Stimulated activated CD4-positive, alpha-beta T cell treated with anti-CD3 and anti-CD28 coated beads, Interleukin-12 subunit alpha, Interleukin-12 subunit beta, amount 100 ng/mL, for 24 hours (primary cell): ENCODE measurements at places on chromosomes 13 and 19.

DNA sequence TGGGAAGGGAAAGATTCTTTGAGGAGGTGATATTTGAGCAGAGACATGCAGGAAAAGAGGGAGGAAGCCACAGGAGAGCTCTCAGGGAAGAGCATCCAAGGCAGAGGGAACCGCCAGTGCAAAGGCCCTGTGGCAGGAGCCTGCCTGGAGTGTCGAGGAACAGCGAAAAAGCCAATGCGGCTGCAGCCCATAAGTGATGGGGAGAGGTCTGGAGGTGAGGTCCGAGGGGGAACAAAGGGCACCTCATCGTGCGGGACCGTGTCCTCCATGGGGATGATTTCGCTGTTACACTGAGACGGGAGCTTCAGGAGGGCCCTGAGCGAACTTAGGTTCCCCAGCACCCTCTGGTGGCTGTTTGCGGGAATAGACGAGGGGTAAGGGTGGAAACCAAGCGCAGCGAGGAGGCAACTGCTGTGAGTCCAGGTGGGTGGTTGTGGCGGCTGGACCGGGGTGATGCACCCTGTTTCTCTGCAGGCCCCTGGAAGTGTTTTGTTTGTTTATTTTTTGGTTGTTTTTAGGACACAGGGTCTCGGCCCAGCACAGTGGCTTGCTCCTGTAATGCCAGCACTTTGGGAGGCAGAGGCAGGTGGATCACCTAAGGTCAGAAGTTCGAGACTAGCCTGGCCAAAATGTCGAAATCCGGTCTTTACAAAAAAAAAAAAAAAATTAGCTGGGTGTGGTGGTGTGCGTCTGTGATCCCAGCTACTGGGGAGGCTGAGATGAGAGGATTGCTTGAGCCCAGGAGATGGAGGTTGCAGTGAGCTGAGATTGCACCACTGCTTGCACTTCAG lies 5.9 kb upstream of the EHD2 start:
- DNase-seq, result peak; percentile 79

DNA sequence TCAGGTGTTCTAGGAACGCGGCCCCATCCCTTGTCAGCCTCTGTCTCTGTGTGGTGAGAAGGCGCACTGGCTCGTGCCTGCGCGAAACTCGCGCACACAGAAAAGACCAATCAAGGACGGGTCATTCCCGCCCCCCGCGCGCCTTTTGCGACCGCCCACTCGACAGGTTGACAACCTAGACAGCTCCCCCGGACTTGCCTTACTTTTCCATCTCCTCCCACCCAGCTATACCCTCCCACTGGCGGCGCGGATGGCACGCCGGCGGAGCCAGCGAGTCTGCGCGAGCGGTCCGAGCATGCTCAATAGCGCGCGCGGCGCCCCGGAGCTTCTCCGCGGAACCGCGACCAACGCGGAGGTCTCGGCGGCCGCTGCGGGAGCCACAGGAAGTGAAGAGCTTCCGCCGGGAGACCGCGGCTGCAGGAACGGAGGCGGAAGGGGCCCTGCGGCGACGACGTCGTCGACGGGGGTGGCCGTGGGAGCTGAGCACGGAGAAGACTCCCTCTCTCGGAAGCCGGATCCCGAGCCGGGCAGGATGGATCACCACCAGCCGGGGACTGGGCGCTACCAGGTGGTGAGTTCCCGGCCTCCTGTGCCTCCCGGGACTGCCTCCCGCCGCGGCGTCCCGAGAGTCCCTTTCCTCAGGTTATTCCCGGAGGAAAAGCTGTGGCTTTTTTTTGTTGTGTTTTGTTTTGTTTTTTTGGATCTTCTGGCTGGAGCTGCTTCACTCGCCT lies at the start of gene NDFIP2:
TSS of gene NDFIP2 (plus strand) at position 202 of the 731 bp plus-strand sequence. CDS start at position 251, 49 bp downstream.
- peak; percentile 91 for DNase-seq

DNA sequence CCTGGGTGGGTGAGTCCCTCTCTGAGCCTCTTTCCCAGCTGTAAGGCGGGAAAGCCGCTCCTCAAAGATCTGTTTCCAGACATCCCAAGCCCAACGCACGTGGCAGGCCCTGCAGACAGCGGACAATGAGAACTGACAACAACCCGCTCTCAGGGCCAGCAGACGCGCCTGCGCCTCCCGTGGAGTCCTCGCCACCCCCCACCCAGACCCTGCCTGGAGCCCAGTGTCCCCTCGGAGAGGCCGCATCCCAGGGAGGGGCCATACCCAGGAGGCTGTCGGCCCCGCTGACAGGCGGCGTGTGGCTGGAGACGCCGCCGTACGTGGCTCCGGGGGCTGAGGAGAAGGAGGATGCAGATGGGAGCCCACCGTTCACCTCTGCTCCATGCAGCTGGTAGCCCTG lies 16.3 kb upstream of the UQCR11 start:
- no peak for DNase-seq

GRCh38 chr13:94559222-94559795 lies 36.6 kb downstream of the TGDS start:
- no peak for DNase-seq

DNA sequence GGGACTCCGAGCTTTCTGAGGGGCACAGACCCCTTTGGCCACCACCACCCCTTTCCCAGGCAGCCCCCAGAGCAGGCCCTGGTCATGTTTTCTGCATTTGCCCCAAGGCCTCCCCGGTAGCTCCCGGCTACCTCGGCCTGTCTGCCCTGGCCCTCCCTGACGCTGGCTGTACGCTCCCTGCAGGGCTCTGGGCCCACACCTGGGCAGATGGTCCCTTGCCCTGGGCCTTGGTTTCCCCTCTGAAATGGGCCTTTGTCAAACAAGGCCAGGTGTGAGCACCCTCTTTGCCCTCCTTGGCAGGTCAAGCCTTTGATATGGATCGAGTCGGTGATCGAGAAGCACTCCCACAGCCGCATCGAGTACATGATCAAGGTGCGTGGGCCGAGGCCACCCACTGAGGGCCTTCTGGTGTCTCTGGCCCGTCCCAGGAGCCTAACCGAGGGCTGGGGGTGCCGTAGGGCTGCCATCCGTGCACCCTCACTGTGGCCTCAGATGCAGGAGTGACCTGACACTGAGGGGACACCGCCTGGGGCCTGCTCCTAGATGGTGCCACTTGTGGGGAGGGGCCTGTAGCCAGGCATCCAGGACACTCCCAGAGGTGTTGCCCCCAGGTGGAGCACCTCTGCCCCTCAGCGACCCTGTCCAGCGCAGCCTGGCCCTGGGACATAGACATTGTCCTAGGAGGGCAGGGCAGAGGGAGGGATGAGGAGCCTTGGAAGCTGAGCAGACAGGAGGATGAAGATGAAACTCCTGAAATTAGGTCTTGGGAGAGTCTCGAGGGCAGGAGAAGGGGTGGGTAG lies 30.3 kb downstream of the AP1M1 start:
- DNase-seq, result no peak

GRCh38 chr19:53308339-53308811 lies 25.2 kb upstream of the ZNF845 start:
- no peak for DNase-seq

DNA sequence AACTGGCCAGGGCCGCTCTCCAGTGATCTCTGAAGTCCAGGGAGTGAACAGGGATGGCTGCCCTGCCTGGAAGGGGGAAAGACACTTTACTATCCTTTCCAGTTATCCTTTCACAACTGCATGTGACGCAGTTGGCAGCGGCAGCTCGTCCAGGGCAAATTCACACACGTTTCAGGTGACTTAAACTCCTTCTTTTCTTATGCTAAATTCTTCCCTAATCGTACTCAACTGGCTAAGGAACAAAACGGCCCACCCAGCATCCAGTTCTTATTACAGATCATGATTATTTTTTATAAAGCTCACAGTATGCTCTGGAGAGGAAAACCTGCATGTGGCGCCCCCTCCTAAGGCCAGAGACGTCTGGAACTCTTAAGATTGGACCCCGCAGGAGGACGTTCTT lies 767.1 kb downstream of the UQCRFS1 start:
- DNase-seq, result no peak

DNA sequence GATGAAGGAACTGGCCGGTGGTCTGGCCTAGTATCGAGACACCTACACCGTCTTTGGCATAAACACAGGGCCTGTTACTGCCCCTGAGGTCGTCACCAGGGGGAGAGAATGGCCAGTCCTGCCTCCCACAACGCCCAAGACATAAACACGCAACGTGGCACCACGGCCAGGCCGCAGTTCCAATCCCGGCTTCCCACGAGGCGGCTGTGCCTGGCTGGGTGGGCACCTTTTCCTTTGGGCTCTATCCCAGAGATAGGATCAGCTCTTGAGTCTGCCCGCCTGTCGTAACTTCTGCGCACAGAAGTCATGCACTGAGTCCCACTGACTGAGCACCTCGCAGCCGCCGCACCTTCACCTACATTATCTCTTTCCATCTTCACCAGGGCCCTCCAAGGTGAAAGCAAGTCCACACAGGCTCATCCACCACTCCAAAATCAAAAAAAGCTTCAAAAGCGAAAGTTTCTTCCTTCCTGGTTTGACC lies 1.1 kb downstream of the MIER2 start:
- no peak for DNase-seq

- no peak for DNase-seq
Observed at GRCh38 chr13:73065665-73066340, 7.0 kb downstream of the KLF5 start.

DNA sequence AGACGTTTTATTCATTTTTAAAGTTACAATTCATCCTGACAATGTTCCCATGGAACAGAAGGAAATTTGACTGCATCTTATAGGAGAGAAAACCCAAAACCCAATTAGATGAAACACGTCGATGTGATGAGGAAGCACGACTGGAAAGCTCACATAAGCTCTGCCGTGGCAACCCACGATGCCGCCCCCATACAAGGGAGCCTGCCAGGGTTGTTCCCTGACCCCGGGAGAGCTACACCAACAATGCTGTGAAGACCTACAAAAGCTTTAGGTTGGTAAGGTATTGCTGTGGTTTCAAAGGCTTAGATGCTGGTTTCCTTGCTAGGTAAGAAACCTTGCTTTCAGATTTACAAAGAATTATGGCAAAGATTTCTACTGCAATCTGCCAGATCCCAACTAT lies 393.1 kb downstream of the KLF12 start:
- DNase-seq, result no peak

GRCh38 chr19:18390065-18390907 lies 4.3 kb downstream of the GDF15 start:
- no peak for DNase-seq

GRCh38 chr13:83449668-83450395 lies 432.4 kb downstream of the SLITRK1 start:
- DNase-seq, result no peak

GRCh38 chr19:37963190-37963936 lies 56.4 kb downstream of the SIPA1L3 start:
- no peak for DNase-seq

DNA sequence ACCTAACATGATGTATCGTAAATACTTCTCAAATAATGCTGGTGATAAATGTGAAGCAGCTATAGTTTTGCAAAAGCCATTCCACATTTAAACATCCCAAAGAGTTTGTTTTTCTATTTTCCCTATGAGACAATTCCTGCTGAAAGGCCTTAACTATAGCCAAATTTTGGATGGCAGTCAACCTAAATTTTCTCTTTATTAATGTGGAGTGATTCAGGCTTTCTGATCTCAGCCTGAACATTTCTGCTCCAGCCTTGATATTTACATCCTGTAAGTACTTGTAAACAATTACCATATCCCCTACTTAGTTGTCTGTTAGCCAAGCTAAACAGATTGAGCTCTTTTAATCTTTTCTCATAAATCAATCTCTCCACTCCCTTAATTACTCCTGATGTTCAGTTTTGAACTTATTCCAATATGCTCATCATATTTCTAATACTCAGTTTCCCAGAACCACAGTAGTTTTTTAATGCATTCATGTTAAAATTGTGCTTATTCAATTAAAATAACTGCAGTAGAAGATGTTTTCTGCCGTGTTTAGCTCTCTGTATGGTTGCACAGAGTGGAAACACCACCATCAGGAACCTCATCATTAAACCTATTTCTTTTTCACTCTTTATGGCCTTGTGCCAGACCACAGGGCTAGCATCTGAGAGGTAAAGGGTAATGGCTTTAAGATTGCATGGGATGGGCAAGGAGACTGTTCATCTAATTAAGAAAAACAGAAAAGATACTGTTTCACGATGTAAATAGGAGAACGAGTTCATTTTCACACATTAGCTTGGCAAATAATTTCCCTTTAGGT lies 1235.2 kb upstream of the SLC10A2 start:
- DNase-seq, result no peak
